MV-4-11 (cell line): ENCODE measurements at places on chromosomes 13 and 19.
A peak's percentile ranks its signal among the peaks of the same experiment; 100 is the strongest.

DNA sequence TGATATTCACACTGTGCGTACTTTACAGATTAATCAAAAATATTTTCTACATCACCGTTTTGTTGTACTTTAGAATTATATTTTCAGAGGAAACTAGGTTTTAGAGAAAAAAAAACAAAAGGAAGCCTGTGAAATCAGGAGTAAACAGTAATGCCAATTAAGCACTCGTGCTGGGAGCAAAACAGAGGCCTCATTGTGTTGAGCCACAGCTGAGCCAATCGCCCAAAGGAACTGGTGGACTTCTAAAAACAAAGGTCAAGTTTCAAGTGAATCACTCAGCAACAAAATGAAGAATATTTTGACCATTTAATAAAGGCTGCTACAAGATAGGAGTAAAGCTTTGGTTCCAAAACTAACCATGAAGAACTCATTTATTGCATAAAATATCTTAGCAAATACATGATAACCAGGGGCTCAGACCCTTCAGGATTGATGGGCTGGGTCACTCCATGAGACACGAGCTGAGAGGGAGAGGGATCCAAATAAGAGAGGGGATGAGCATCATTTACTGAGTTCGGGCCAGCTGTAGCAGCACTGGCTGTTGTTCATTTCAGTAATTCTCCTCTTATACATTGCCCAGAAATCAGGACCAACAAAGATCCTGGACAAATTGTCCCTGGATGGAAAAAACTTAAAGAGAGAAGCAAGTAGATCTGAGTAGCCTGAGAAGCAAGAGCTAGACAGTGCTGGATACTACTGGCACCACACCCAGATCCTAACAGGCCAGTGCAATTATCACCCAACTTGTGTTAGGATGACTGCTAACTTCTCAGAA lies 8.3 kb upstream of the NALCN start:
- no peak for DNase-seq

GRCh38 chr13:110716247-110716515 lies 2.7 kb downstream of the ING1 start:
- DNase-seq = peak; percentile 23

DNA sequence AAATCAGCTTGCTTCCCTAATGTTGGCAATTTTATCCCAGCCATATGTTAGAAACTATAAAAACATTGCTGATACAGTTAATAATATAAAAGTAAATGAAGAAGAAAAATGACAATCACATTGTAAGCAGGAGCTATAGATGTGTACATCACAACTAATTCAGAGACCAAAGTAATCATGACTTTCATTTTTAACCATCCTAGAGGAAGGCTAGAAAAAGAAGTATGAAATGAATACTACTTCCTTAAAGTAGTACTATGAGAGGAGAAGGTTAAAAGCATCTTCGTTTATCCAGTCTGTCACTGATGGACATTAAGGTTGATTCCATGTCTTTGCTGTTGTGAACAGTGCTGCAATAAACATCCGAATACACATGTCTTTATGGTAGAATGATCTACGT lies 135.5 kb downstream of the IRS2 start:
- peak; percentile 43 for DNase-seq

GRCh38 chr19:51861870-51862622 lies 25.7 kb downstream of the ZNF577 start:
- no peak for DNase-seq

- no peak for DNase-seq
These were observed 36.8 kb downstream of the N4BP2L1 start for GRCh38 chr13:32391101-32391619.
